Activated T-helper 9 cell treated with anti-CD3 and anti-CD28 coated beads, Interleukin-2, amount 50 U/mL, for 16 hours (primary cell): ENCODE measurements at places on chromosomes 1 and 21.
A peak's percentile ranks its signal among the peaks of the same experiment; 100 is the strongest.

DNA sequence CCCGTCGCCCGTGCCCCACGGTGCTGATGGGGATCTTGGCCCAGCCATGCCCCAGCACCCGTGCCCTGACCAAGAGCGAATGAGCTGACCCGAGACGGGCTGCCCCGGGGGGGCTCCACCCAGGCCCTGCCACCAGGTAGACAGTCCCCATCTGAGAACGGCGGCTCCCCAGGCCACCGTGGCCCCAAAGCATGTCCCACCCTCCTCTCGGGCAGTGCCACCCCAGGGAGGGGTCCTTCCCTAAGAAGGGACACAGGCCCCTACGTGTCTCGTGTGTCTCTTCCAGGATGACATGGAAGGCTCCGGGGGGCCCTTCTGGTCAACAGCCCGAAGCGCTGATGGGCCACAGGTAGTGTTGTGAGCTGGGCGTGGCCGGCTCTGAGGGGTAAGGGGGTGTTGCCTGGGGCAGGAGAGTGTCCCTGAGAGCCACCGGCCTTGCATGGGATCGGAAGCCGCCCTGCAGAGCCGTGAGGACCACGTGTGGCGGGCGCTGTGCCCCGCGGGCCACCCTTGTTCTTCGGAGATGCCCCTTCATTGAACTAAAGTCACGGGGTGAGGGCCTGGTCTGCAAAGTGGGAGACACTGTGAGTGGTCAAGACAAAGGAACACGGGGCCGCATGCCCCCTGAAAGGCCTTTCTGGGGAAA lies 55.0 kb downstream of the SLC19A1 start:
- DNase-seq, result no peak

GRCh38 chr1:28779751-28780408 lies 32.1 kb upstream of the OPRD1 start:
- no peak for DNase-seq

DNA sequence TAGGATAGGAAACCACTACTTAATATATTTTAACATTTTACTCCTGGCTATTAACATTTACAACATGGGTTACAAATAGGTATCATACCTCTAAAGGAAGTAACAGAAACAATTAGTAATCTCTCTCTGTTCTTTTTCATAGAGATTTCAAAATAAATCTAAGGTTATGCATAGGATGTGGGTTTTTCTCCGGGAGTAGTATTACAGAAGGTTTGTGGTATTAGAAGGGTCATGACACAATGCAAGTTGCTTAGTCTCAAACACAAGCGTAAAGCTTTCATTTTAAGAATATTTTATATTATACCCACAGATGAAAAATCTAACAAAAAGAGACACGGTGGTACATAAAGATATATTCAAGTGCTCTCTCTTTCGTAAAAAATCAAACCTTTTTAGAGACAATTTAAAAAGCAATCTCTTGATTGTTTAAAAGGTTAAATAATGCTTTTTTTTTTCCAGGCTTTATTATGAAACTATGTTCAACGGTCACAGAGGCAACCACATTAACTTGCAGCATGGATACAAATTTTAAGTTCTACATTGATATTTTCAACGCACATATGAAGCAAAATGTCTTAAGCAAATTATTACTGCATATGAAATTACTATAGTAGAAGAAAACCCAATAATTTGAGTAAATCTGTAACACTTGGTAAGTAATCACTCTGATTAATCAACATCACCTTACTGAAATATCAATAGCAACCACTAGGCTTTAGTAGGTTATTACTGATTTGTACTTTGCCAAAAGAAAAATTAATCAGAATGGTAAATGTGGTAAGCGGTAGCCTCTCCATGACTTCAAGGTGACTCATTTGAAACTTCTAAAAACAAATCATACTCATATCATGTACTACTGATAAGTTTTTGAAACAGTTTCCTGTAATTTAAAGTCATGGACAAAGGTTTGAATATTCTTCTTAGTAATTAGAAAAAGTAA lies 97.4 kb upstream of the GFI1 start:
- DNase-seq, result no peak

GRCh38 chr1:79694241-79694640 lies 687.7 kb upstream of the ADGRL4 start:
- DNase-seq, result no peak

- DNase-seq, result no peak
Observed at GRCh38 chr1:31637915-31638673, 6.6 kb downstream of the PEF1 start.

- peak; percentile 1 for DNase-seq
Observed at GRCh38 chr1:233328142-233328921, 808 bp downstream of the MAP3K21 start.

- DNase-seq, result no peak
Observed at GRCh38 chr1:197912739-197913494, 4.3 kb upstream of the LHX9 start.

GRCh38 chr1:189597083-189597482 lies 880.6 kb downstream of the BRINP3 start:
- no peak for DNase-seq

DNA sequence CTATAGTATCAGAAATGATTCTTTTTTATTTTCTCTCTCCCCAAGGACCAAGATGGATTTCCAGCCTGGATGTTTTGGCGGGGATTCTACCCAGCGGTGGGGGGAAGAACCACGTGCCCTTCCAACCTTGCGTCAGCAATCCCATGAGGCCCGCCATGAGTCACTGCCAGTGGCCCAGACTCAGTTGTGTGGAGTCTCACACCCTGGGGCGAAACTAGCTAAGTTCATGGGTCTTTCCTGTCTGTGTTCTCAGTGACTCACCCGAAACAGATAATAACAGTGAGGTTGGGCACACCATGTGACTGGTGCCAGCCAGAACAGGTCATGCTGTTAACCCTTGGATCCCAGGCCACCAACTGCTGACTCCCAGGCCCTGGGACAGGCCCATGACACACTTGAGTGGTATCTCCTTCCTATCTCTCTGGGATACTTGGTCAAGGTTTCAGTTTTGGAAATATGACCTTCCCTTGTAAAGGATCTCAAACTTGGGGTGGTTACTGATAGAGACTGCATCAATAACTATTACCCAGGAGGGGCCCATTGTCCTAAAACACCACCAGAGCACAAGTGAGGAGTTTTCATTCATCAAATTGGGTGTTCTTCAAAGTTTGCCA lies 98.0 kb upstream of the DUSP10 start:
- DNase-seq, result peak; percentile 73

DNA sequence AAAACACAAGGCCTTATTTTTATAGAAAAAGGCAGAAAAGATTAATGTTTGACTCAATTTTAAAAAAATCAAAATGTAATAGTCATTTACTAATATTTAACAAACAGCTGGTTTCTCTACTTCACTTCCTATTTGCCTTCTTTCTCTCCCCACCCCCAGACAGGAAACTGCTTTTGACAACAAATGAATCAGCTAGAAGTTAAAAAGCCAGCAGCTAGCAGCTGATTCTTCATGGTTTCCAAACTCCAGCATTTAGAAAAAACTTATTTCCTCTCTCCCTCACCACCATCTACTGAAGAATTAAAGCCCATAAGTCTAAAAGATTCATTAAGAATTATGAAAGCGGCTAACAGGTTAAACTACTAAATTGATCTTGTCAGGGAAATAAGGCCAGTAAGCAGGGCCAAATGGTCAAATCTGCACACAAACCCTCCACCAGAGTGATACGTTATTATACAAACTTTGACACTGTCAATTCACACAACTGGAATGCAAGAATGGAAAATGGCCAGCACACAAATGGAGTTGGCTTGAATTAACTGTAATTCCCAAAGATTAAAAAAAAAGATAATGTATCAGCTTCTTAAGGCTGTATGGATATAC lies 4.0 kb downstream of the WDR26 start:
- DNase-seq, result no peak

DNA sequence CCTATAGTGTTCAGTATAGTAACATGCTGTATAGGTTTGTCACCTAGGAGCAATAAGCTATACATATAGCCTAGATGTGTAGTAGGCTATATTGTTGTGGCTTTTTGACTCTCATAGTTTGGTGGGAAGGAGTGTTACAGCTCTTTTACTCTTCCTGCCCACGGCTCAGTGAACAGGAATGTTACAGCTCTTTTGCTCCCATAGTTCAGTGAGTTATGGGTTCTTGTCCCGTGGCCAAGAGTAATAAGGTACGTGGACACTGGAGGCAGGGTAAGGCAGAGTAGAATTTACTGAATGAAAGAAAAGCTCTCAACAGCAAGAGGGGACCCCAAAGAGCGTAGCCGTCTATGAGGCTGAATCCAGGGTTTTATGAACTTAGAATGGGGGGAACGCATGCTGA lies 734.3 kb downstream of the ADGRL2 start:
- no peak for DNase-seq

GRCh38 chr1:43997295-43997999 lies 6.0 kb downstream of the CCDC24 start:
- no peak for DNase-seq

GRCh38 chr1:46002551-46003150 lies 129.8 kb downstream of the PIK3R3 start:
- DNase-seq, result no peak
